ENCODE measurements at places on chromosomes 12 and 14. TPM values are rescaled to one million over a fixed set of nuclear protein-coding genes. Genes with fewer than 3 reads are reported as not detected.
A peak's percentile ranks its signal among the peaks of the same experiment; 100 is the strongest.

DNA sequence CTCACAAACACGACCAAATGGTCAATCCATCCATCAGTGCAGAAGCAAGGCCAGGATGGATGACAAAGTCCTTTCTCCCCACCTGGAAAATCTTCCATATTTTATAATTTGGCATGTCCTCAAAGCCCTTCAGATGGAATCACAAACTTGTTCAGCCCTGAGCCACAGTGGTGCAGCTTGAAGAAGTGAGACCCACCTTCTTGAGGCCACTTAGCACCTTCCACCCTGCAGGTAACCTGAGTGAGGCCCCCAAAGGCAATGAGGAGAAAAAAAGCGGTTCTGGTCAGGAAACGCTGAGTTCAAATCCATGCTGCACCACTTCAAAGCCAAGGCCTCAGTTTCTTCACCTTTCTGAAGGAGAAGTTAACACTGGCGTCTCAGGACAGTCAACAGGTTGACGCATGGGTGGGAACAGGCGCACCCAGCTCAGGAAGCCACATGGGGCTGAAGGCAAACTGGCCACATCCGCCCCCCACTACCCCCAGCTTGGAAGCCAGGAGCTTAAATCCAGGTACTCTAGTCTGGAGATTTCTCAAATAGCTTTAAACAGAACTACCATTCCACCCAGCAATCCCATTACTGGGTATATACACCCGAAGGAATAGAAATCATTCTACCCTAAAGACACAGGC lies 320.4 kb downstream of the BCL11B start:
- no peak overlapping the region for H3K4me3 ChIP-seq
- H3K4me1 ChIP-seq = peaks cover 12% of the 10 kb centered on the region
- peaks cover 5% of the 10 kb centered on the region for H3K27me3 ChIP-seq

- peaks cover 4% of the 10 kb centered on the region for H3K4me1 ChIP-seq
- no peak overlapping the region for H3K27ac ChIP-seq
- no peaks in the 10 kb centered on the region for H3K27me3 ChIP-seq
- no peak overlapping the region for H3K4me3 ChIP-seq
These were observed 130.3 kb upstream of the ARID2 start for GRCh38 chr12:45599196-45599595.

SLCO1B3 gene
- not detected for total RNA-seq

DNA sequence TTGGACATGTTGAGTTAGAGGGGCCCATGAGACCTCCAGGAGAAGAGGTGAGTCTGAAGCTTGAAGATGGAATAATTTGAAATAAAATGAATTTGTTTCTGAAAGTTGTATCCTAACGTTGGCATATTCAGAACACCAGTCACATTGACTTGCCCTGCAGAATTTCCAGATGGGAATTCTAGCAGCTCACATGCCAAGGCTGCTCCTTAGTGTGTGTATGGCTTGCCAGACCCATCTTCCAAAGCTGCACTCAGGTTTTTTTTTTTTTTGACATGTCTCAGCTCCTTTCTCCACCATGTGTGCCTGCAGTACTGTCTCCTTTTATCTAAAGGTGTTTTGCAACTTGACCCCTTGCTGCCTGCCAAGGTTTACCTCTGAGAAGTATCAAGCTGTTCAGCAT lies 261.9 kb downstream of the NRXN3 start:
- no peak for DNase-seq
- H3K4me1 ChIP-seq = no peaks in the 10 kb centered on the region
- no peaks in the 10 kb centered on the region for H3K36me3 ChIP-seq

MYF6 gene
- not detected for total RNA-seq

DNA sequence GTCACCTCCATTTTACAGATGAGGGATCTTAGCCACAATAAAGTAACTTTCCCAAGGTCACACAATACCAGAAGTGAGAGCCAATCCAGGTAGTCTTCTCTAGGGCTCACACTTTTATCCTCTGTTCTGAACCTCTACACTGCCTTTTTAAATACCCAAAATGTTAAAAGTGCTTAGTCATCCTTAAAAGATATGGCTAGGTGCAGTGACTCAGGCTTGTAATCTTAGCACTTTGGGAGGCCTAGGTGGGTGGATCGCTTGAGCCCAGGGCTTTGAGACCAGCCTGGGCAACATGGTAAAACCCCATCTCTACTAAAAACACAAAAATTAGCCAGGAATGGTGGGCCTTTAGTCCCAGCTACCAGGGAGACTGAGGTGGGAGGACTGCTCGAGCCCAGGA lies 104.1 kb upstream of the PPP4R3A start:
- no peaks in the 10 kb centered on the region for H3K36me3 ChIP-seq
- DNase-seq = no peak
- no peaks in the 10 kb centered on the region for H3K27me3 ChIP-seq
- no peaks in the 10 kb centered on the region for H3K4me1 ChIP-seq

- peaks cover 5% of the 10 kb centered on the region for H3K4me1 ChIP-seq
- H3K4me3 ChIP-seq = no peak overlapping the region
- H3K36me3 ChIP-seq = peaks cover 11% of the 10 kb centered on the region
- peak; percentile 72 for DNase-seq
These were observed 43.2 kb downstream of the TRAFD1 start for GRCh38 chr12:112168561-112168971.

CLEC1A gene
- total RNA-seq = not detected

DNA sequence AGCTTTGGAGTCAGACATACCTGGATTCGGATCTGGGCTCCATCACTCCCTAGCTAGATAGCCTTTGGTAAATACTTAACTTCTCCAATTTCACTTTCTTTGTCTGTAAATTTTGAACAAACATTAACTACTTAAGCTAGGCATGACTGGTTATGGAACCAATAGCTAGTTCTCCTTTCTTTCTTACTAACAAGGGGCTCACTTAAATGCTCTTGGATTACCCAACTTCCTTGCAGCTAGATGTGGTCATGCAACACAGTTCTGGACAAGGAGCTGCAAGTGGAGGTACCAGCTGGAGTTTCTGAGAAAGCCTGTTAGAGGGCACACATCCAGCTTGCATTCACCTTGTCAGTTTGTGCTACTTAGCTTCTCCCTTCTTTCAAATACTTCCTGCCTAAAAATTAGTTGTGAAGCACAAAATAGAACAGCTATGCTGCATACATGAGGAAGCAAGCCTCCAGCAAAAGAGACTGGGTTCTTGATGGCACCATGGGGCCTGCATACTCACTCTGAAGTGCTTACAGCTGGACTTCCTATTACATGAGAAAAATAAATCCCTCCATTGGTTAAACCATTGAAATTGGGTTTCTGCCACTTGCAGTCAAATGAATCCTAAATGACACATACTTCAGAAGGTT lies 210.1 kb upstream of the EEA1 start:
- H3K4me3 ChIP-seq = no peak overlapping the region
- no peak overlapping the region for H3K27ac ChIP-seq
- H3K4me1 ChIP-seq = peaks cover 28% of the 10 kb centered on the region
- H3K27me3 ChIP-seq = no peaks in the 10 kb centered on the region
- no peaks in the 10 kb centered on the region for H3K36me3 ChIP-seq
- no peak for DNase-seq

GRCh38 chr12:15837141-15837790 lies 44.9 kb upstream of the STRAP start:
- DNase-seq = no peak
- H3K36me3 ChIP-seq = no peaks in the 10 kb centered on the region
- no peak overlapping the region for H3K4me3 ChIP-seq
- H3K4me1 ChIP-seq = peaks cover 33% of the 10 kb centered on the region

CD63 gene
- 1,317 TPM for total RNA-seq

DNA sequence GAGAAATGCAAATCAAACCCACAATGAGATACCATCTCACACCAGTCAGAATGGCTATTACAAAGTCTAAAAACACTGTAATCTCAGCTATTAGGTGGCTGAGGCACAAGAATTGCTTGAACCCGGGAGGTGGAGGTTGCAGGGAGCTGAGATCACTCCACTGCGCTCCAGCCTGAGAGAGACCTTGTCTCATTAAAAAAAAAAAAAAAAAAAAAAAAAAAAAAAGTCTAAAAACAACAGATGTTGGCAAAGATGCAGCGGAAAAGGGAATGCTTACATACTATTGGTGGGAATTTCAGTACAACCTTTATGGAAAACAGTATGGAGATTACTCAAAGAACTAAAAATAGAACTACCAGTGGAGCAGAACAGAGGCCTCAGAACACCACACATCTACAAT lies 19.0 kb upstream of the ATF7 start:
- H3K36me3 ChIP-seq = no peaks in the 10 kb centered on the region
- no peaks in the 10 kb centered on the region for H3K27me3 ChIP-seq
- no peak for DNase-seq
- H3K4me3 ChIP-seq = no peak overlapping the region
- no peak overlapping the region for H3K27ac ChIP-seq

DNA sequence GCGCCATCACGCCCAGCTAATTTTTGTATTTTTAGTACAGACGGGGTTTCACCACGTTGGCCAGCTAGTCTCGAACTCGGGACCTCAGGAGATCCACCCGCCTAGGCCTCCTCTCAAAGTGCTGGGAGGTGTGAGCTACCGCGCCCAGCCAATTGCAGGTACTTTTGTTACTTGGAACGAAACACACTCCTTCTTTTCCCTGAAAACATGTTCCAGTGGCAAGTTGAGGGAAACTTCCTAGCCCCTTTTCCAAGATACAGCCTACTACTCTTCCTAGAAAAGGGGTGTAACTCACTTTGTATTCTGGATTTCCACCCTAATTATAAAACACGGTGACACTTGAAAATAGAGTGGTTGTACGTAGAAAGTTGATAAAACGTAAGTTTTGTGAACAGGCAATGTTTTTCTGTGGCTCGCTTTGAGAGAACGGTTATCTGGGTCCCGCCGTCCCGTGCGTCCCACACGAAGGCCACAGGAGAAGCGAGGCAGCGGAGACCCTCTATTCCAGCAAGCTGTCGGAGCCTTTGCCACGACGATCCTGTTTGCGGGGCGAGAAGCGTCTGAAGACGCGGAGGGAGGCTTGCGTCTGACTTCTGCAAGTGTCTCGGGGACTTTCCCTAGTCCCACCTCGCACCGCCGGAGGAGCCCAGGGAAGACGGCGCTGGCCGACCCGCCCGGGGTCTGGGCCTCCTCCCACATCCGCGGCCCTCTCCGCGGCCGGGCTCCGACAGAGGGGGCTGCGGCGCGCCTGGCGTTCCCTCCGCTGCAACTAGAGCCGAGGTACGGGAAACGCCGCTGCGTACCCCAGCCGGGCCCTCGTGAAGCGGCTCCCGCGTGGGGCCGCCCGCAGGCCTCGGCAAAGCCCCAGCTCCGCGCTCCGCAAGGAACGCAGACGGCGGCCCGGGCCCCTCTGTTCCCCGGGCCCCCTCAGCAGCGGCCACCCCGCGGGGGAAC lies 745 bp downstream of the CDCA4 start:
- peaks cover 2% of the 10 kb centered on the region for H3K36me3 ChIP-seq
- DNase-seq = no peak
- H3K4me1 ChIP-seq = peaks cover 83% of the 10 kb centered on the region
- no peaks in the 10 kb centered on the region for H3K27me3 ChIP-seq

GRCh38 chr12:8887285-8887715 lies 27.0 kb upstream of the PHC1 start:
- no peaks in the 10 kb centered on the region for H3K36me3 ChIP-seq
- H3K27me3 ChIP-seq = peaks cover 5% of the 10 kb centered on the region
- no peak overlapping the region for H3K27ac ChIP-seq
- H3K4me3 ChIP-seq = no peak overlapping the region
- peaks cover 3% of the 10 kb centered on the region for H3K4me1 ChIP-seq

GRCh38 chr12:118059341-118060191 lies 1.4 kb downstream of the WSB2 start:
- no peak for DNase-seq
- no peaks in the 10 kb centered on the region for H3K27me3 ChIP-seq
- H3K4me3 ChIP-seq = peak overlapping the region; percentile 86

RFLNA gene
- total RNA-seq = 1.0 TPM

- no peak overlapping the region for H3K4me3 ChIP-seq
- H3K27me3 ChIP-seq = no peaks in the 10 kb centered on the region
- H3K27ac ChIP-seq = no peak overlapping the region
These were observed 818.6 kb upstream of the MGAT4C start for GRCh38 chr12:87074781-87075180.

CNTN1 gene
- total RNA-seq = 1.8 TPM

GRCh38 chr14:92584220-92584619 lies 70.6 kb downstream of the RIN3 start:
- H3K36me3 ChIP-seq = peaks cover 16% of the 10 kb centered on the region
- no peaks in the 10 kb centered on the region for H3K27me3 ChIP-seq
- H3K4me1 ChIP-seq = peaks cover 27% of the 10 kb centered on the region
- H3K4me3 ChIP-seq = no peak overlapping the region
- no peak for DNase-seq
- H3K27ac ChIP-seq = no peak overlapping the region

DBX2 gene
- not detected for total RNA-seq

- H3K4me1 ChIP-seq = peaks cover 12% of the 10 kb centered on the region
- no peak overlapping the region for H3K4me3 ChIP-seq
- no peak overlapping the region for H3K27ac ChIP-seq
These were observed 18.7 kb upstream of the KICS2 start for GRCh38 chr12:64240781-64241180.

DNA sequence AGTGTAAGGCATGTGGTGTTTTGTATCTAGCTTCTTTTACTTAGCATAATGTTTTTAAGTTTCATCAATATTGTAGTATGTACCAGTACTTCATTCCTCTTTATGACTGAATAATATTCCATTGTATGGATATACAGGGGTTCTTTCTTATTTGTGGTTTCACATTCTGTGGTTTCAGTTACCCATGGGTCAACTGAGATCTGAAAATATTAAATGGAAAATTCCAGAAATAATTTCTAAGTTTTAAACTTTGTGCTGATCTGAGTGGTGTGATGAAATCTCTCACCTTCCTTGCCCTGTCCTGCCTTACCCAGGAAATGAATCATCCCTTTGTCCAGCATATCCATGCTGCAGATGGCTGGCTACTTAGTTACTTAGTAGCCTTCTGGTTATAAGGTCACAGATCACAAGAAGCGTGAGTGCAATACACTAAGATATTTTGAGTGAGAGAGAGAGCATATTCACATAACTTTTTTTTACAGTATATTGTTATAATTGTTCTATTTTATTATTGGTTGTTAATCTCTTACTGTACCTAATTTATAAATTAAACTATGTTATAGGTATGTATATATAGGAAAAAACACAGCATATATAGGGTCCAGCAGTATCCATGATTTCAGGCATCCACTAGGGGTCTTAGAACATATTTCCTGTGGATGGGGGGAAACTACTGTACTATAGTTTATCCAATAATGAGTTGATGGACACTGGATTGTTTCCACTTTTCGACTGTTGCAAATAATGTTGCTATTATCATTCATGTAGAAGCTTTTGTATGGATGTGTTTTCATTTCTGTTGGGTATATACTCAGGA lies 59.6 kb upstream of the LRTM2 start:
- H3K4me1 ChIP-seq = peaks cover 37% of the 10 kb centered on the region
- peaks cover 14% of the 10 kb centered on the region for H3K36me3 ChIP-seq
- H3K27me3 ChIP-seq = no peaks in the 10 kb centered on the region
- no peak overlapping the region for H3K4me3 ChIP-seq
- DNase-seq = no peak
- no peak overlapping the region for H3K27ac ChIP-seq

- H3K4me3 ChIP-seq = no peak overlapping the region
- no peak overlapping the region for H3K27ac ChIP-seq
- no peaks in the 10 kb centered on the region for H3K36me3 ChIP-seq
- H3K27me3 ChIP-seq = peaks cover 44% of the 10 kb centered on the region
- H3K4me1 ChIP-seq = peaks cover 7% of the 10 kb centered on the region
These were observed 794 bp upstream of the LRTM2 start for GRCh38 chr12:1819571-1819970.
